ENCODE measurements at places on chromosomes 2 and 18. TPM values are rescaled to one million over a fixed set of nuclear protein-coding genes. Genes with fewer than 3 reads are reported as not detected.

The RETREG2 gene
- 52.6 TPM for total RNA-seq

The FOSL2 gene
- total RNA-seq: 66.0 TPM

The AGXT gene
- not detected for total RNA-seq

- no peak for DNase-seq
Observed at GRCh38 chr2:233468047-233468740, 98.4 kb downstream of the USP40 start.

DNA sequence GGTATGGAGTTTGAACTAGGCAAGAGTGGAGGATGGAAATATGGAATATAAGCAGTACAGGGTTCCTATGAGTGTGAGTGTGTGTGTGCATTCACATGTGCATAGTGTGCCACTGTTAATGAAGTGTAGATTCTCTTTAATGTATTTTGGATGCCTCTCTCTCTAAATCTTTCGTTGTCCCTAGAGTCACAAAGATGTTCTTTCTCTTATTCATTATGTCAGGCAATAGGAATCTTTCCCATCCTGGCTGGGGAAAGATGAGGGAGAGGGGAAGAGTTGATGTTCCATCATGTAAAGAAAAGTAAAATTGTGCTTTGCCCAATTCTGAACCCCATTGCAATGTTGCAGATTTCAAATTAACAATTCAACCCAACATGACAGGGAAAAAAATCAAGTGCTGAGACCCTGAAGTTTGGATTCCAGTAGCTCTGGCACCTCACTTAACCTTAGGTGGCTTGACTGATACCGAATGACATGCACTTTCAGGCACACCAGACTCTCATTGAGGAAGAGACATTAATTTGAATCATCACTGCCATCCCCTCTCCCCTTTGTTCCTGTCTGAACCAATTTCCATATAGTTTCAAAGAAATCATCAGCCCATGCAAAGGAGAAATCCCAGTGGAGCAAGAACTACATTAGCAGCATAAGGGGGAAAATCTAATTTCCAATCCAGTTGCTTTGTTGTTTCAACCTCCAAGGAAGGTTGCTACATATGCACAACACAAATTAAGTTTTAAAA lies 28.0 kb downstream of the KLF7 start:
- DNase-seq: no peak

The CCDC138 gene
- total RNA-seq: 7.3 TPM

DNA sequence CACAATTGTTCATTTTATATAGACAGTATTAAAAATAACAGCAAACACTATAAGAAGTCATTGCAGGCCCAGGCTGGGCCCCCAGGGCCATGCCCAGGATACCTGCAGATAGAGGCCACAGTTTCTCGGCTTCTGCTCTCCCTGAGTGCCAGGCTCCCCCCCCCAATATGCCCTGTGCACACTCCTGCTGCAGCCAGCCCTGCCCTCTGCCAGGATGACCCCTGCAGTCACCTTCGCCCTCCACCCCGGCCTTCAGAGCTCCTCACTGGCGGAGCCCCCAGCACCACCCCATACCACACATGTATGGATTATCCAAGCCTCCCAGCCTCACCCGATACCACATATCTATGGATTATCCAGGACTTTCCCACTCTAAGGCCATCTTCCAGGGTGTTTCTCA lies 104.5 kb downstream of the TPO start:
- no peak for DNase-seq

GRCh38 chr2:28206762-28207161 lies 185.9 kb upstream of the FOSL2 start:
- DNase-seq: peak; percentile 32

GRCh38 chr2:48753228-48753627 lies 2.3 kb downstream of the LHCGR start:
- DNase-seq: no peak

GRCh38 chr2:113925884-113926283 lies 36.0 kb downstream of the ACTR3 start:
- no peak for DNase-seq

The SULT1C3 gene
- not detected for total RNA-seq

DNA sequence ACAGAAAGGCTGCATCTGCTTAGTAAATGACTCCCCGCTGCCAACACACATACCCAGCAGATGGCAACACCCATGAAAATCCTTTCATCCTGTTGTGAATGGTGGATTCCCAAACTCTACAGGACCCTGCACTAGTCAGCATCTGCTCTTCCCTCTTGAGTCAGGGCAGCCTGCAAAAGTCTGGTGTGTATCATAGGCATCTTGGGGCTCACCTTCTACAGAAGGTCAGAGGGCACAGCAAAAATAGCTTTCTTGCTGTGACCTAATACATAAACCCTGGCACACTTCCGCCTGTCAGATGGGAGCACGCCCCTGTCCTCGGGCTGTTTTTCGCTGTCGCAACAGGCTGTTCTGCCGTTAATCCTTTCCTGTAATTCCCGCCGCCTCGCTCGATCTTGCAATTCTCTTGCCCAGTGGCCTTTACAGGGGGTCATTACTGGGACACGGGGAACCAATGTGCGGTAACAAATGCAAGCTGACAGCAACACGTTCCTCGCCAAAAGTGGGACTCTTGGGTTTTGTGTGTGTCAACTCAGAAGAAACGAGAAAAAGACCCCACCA lies 19.9 kb upstream of the SCYGR1 start:
- DNase-seq: no peak

The SULT6B1 gene
- not detected for total RNA-seq

- DNase-seq: no peak
Observed at GRCh38 chr2:38430597-38431207, 53.6 kb upstream of the ATL2 start.

DNA sequence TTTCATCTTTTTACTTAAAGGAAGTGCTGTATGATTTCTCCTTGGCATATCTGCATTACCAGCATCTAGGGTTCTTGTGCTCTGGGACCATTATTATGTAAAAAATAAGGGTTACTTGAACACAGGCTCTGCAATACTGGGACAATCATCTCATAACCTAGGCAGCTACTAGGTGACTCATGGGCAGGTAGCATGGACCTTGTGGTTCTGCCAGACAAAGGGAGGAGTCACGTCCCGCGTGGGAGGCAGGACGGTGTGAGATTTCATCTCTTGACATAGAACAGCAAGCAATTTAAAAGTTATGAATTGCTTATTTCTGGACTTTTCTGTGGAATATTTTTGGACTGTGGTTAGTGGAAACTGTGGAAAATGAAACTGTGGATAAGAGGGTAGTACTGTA lies 34.1 kb downstream of the ASAP2 start:
- DNase-seq: no peak

- DNase-seq: no peak
Observed at GRCh38 chr2:108910541-108911396, 78.3 kb downstream of the EDAR start.

- DNase-seq: no peak
Observed at GRCh38 chr18:34637094-34637801, 72.8 kb upstream of the DTNA start.

DNA sequence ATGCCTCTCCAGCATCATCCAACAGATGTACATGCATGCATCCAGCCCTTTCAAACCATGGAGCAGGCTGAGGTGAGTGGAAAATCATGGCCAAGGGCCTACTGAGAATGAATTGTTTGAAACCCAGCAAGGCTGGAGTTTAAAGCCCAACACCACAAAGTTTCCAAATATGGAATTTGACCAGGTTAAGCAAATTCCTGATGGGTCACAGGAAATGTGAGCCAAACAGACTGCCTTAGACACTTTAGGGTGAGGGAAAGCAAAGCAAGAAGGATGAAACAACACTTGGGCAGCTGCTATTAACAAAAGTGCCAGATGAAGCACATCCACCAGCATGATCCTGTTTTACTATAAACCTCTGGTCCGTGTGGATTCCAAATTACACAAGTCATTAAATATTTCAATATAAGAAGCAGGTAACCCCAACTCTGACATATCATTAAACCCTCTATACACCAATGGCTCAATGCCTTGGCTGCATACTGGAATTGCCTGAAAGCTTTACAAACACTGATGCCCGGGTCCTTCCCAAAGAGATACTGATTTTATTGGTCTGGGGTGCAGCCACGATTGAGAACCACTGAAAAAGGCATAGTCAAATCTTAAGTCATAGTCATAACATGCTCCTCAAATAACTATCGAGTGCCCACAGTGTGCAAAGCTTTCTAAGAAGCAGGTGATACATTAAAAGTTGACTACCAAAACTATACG lies 9.1 kb downstream of the KLF7 start:
- DNase-seq: no peak

- DNase-seq: no peak
Observed at GRCh38 chr2:207188626-207189419, 23.1 kb upstream of the KLF7 start.

The MTERF4 gene
- total RNA-seq: 48.1 TPM

Measured in pulmonary artery endothelial cell (primary cell).